ENCODE measurements at places on chromosomes 6 and 20.

DNA sequence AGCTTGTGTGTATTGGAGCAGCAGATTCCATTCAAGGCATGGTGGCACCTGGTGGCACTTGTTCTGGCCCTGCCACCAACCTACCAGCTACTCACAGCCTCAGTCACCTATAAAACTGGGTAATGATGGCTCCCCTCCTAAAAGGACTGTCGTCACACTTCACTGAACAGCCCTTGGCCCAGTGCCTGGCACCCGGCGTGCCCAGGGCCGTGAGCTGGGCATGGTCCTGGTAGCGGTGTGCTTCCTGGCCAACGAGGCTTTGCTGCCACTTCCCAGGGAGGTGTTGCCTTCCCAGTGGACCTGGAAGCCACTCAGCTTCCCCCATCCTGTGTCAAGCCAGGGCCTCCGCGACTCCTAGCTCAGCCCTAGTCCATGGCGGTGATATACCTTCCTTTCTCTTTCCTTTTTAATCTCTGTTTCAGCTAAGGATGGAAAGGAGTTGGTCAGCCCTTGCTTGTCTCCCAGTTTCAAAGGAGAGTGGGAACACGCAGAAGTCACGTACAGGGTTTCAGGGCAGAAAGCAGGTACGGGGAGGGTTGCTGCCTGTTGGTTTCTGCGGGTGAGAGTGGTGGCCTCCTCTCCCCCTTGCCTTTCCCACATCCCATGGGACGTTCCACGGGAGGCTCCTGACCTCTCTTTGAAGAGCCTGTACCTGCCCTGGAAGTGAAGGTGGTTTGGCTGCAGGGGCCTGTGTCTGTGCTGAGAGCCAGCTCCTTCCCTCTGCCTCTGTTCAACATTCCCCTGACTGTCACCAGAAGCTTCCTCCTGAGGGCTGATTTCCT, 25.5 kb downstream of the ENTPD6 start:
- no peak for ATAC-seq

DNA sequence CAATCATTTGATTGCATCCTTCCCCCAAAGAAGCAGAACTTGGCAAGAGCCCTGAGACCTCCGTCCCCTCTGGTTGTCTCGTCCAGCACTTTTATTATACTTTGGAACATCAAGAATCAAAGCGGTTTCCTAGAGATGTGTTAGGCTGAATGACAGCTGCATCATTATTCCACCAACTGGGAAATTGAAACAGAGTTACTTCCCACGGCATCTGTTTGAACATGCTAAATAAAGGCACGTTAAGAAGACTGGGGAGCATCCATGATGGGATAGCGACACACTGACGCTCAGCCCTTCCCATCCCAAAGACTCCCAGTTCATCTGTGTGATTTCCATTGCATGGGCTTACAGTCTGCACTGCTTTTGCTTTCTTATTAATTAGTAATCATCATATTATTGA, 147.8 kb downstream of the TBC1D7 start:
- no peak for ATAC-seq

- ATAC-seq = no peak
These were observed 213.9 kb downstream of the PREX1 start for GRCh38 chr20:48613926-48614325.

GRCh38 chr20:1666802-1667201, 9.2 kb upstream of the SIRPG start:
- ATAC-seq = no peak

- ATAC-seq = peak; percentile 87
These were observed at the start of gene DDO for GRCh38 chr6:110415086-110415916. Gene DDO (minus strand): TSS chr6:110415575. CDS start chr6:110413462, 2,113 bp downstream.

DNA sequence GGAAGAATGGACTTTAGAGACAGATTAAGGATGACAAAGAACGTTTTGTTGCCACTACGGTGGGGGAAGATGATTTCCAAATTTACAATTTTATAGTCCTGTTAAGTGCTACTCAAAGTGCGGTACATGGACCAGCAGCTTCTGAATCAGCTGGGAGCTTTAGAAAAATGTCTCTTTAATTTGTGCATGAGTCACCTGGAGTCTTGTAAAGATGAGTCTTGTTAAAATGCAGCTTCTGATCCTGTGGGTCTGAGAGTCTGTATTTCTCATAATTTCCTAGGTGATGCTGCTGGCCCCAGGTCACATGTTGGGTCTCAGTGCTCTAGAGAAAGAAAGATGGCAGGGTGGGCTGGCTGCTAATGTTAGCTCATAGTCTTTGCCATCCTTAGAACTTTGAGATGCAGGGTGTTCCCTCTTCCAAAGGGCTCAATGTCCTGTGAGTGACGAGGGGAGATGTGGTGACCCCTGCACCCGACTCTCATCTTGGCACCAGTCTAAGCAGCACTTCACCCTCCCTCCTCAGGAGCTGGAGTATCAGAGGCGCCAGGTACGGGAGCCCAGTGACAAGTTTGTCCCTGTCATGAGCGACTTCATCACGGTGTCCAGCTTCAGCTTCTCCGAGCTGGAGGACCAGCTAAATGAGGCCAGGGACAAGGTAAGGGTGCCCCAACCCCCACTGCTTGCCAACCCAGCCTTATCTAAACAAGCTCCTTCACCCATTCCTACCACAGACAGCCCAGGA, 34.5 kb downstream of the MOCS1 start:
- ATAC-seq = no peak

- no peak for ATAC-seq
These were observed 726.6 kb downstream of the RFPL4B start for GRCh38 chr6:113073611-113074191.

DNA sequence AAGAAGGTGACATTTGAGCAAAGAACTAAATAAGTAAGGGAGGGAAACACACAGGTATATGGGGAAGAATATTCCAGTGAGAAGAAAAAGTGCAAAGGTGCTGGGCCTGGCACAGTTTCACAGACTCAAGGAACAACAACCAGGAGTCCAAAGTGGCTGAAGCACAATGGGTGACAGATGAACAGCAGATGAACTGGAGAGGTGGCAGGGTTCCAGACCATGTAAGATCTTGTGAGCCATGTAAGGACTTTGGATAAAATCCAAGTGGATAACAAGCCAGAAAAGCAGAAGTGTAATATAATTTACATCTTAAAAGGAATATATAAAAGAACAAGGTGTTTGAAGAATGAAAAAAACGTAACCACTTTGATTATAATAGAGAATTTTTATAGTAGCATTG, 87.9 kb downstream of the MMS22L start:
- no peak for ATAC-seq

- ATAC-seq = no peak
These were observed 203.7 kb downstream of the OTOR start for GRCh38 chr20:16951876-16952275.

GRCh38 chr6:142679907-142680700, 264.9 kb downstream of the HIVEP2 start:
- no peak for ATAC-seq
